ENCODE measurements at places on chromosomes 1 and 21. TPM values are rescaled to one million over a fixed set of nuclear protein-coding genes. Genes with fewer than 3 reads are reported as not detected.

- peak; percentile 66 for DNase-seq
Observed at GRCh38 chr1:30313176-30313575, 410.2 kb downstream of the MATN1 start.

DNA sequence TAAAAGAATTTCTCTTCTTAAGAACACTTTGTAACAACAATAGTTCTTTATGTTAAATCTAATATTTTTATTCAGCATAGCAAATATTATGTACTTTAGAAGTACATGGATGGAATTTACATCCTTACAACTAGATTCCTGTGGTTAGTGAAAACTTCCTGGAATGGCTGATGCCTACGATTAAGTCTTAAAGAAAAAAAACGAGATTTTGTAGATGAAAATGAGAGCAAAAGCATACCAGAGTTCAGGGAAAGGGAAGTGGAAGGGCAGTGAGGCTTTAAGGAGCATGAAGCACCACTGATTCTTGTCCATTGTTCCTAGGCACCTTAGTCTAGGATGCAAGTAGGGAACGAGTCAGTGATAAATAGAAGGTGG is 26.7 kb downstream of the CFH start:
- no peak for DNase-seq

DNA sequence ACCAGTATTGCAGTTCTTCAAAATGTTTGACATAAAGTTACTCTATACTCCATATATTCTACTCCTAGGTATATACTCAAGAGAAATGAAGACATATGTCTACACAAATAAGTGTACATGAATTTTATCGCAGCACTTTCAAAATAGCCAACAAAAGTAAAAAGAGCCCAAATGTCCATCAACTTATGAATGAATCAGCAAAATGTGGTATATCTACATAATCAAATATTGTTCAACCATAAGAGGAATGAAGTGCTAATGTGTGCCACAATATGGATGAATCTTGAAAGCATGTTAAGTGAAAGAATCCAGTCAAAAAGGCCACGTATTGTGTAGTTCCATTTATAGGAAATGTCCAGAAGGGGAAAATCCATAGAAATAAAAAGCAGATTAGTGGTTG is 98.6 kb upstream of the F3 start:
- no peak for DNase-seq

DNA sequence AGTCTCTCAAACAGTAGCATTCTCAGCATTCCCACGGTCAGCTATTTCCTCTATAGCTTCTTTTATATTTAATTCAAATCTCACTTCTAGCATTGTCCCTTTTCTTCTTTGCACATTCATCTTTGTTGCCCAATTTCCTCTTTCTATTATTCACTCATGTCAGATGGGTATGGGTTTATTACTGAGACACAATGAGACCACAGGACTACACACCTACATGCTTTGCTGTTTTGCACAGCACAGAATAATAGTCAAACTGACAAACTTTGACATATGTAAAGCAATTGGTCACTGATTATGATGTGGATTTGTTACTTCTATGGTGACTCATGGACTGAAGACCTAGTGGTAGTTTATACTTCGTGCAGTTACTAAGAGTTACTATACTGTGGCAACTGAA is 5.8 kb upstream of the CD1C start:
- no peak for DNase-seq

Gene AVPR1B
- total RNA-seq = not detected

Gene CHIA
- total RNA-seq = not detected

- peak; percentile 60 for DNase-seq
Observed at GRCh38 chr1:119771016-119771415, 2.3 kb upstream of the HMGCS2 start.

- DNase-seq = no peak
Observed at GRCh38 chr21:17422931-17423330, 89.9 kb upstream of the CXADR start.

Gene CCNL2
- 73.4 TPM for total RNA-seq

- DNase-seq = no peak
Observed at GRCh38 chr1:209634005-209634737, 18.1 kb downstream of the LAMB3 start.

GRCh38 chr1:14233510-14233909 is 365.0 kb upstream of the KAZN start:
- no peak for DNase-seq

All from esophagus muscularis mucosa (tissue), 4 donors.